CD4-positive, alpha-beta T cell (primary cell): ENCODE measurements at places on chromosomes 2 and 18.
A peak's percentile ranks its signal among the peaks of the same experiment; 100 is the strongest.

GRCh38 chr2:239763433-239764097 lies 261.6 kb downstream of the NDUFA10 start:
- DNase-seq: no peak

- DNase-seq: no peak
These were observed 58.9 kb upstream of the STON1 start for GRCh38 chr2:48471048-48471474.

DNA sequence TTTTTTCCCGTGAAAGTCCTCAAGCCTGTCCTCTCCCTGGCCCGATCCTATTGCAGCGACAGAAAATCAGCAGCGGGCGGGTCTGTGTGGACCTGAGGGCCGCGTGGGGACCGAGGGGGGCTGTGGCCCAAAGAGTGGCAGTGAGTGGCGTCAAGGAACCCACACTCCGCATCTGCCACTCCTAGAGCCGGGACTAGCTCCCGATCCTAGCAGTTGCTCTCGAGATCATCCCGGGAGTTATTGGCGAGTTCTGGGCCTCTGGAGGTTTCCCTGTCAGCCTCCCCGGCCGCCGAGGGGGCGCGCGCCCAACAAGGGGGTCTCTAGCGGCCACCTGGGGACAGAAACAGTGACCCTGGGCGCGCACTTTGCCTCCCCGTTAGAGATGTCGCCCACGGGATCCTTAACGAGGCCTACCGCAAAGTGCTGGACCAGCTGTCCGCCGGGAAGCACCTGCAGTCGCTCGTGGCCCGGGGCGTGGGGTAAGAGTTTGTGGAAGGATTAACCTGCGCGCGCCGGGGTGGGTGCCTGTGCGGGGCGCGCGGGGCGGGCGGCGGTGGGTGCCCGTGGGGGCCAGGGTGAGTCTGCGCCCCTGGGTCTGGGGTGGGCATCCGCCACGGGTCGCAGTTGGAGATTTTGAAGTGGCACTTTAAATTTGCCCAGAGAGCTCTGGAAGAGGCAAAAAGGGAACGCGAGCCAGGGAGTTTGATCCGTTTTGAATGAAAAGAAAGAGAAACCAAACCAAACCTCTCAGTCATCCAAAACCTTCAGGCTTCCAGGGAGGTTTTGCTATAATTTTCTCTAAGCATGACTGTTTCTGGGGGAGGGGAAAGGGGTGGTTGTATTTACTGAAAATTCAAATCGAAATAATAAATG lies 3.5 kb downstream of the ADCYAP1 start:
- DNase-seq: no peak

DNA sequence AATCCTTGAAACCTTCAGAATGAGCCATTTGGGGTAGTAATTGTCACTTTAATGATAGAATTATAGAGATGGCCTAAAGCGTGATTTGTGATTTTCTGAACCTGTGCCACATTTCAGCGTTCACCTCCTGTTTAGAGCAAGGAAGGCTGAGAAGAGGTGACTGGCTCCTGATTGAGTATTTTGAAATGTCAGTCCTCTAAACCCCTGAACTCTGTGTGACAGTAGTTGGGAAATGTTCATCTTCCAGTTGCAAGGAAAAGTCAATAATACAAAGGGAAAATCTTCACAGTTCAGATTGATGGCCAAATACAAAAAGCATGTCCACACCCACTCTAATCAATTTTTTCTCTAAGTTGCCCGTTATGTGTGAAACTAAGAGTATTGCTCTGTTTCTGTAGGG lies 305.2 kb downstream of the ARHGAP15 start:
- DNase-seq: no peak

DNA sequence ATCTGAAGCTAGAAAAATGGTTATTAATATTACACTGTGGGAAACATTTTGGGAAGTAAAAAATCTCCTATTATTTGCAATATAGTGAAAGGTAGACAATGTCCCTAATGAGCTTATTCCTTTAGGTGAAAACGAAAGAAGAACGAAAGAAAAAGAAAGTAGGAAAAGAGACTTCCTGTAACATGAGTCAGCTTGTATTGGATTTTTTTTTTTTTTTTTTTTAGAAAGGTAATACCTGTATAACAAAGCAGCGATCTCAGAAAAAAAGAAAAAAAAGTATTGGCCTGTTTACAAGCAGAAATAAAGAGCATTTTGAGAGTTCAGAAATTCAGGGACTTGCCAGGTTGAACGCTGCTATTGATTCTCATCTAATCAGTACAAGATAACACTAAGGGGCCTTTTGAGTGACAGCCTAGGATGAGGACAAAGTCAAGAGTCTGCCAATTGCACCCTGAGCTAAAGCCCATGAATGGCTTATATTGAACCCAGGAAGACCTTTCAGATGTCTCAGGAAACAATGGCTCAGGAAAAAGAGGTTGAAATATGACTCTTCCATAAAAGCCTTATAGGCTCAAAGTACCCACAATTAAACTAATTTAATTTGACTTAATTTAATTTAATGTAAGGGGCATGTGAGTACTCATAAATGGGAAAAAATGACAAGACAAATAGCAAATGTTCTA lies 615.6 kb upstream of the CDH2 start:
- DNase-seq: no peak

DNA sequence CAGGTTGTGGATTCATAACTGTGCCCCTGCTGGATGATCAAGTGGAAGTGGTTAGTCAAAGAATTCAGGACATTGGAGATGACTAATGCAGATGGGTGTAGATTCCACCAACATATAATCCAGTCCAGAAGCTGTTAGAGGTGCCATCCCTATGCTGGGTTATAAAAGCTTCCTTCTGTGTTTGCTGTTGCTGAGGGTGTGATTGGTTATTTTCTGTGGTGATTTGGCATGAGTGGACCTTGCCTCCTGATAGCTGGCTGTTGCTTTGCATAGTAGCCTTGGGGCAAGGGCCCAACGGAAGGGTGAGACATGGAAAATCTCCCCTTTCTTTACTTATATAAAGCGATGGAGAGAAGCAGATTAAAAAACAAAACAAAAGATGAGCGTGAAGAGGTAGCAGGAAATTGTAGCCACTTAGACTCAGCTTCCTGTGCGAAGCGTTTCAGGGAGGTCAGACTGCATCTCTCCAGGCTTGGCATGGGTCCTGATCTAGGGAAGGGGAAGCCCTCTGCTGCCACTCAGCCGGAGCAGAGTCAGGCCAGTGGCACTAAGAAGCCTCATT lies 190.4 kb downstream of the FMNL2 start:
- no peak for DNase-seq

DNA sequence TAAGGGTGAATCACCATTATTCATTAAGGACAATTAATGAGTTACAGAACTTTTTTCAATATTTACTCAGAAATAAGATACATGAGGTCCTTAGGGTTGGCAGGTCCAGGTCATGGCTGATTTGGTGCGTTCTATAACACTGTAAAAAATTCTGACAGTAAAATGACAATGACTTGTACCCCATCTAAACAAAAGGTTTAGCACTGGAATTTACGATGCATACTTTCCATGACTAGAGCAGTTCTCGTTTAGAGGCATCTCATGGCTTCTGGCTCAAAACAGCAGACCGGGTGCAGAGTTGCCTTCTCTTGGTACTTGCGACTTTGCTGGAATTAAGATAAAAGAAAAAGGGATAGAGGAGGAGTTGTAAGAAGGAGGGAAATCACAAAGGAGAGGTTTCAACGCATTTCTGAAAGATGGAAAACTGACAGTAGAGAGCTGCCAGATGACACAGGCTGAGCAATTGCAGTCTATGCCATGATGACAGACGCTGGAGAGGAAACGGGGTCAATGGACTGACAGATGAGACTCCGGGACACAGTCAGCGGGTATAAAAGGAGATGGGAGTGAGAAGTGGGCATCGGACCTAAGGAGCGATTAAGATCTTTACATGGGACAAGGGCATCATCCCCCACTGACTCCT lies 4.1 kb upstream of the CYS1 start:
- DNase-seq: no peak

DNA sequence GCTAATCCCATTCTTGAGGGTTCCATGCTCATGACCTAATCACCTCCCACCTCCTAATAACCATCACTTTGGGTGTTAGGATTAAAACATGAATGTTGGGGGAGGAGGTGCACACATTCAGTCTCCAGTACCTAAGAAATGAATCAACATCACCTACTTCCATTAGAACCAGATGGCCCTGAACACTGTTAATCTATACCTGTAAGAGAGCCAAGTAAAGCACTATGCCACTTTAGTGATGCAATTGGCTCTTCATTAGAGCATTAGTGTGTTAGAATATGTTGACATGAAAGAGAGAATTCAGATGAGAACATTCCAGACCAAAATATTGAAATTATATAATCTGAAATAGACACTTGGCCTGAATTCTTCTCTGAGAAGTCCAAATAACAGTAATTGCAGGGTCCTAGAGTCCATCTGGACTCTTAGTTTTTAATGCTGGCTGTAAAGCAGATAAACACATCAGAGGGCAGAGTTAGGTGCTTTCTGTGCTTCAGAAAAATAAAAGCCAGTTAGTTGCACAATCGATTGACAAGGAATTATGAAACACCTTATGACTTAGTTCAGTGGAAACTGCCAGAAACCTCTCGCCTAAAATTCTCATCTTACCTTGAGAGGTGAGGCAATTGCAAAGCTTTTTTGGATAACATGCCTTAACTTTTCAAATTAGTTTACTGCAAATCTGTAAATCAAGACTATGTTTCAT lies 923.7 kb downstream of the SLC4A3 start:
- DNase-seq: no peak

GRCh38 chr18:58186258-58186948 lies 142.4 kb downstream of the NEDD4L start:
- DNase-seq: no peak

DNA sequence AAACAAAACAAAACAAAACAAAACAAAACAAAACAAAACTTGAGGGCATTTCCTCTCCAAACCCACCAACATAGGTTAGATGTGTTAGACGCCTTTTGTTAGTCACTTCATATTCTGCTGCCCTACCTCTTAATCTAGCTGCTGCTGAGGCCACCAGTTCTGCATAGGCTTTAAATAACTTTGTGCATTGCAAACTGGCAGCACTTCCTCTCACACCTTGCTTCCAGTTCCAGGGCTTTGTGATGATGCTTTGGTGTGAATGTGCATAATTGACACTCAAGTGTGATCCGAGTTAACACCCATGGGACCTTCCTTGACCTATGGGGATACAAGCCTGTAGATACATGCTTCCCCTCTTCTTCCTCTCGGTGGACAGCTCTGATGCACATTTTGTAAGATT lies 2.3 kb upstream of the SERPINB11 start:
- no peak for DNase-seq

- no peak for DNase-seq
These were observed 244.6 kb upstream of the RND3 start for GRCh38 chr2:150732064-150732463.

- no peak for DNase-seq
These were observed 9.5 kb downstream of the BIN1 start for GRCh38 chr2:127097471-127097765.

DNA sequence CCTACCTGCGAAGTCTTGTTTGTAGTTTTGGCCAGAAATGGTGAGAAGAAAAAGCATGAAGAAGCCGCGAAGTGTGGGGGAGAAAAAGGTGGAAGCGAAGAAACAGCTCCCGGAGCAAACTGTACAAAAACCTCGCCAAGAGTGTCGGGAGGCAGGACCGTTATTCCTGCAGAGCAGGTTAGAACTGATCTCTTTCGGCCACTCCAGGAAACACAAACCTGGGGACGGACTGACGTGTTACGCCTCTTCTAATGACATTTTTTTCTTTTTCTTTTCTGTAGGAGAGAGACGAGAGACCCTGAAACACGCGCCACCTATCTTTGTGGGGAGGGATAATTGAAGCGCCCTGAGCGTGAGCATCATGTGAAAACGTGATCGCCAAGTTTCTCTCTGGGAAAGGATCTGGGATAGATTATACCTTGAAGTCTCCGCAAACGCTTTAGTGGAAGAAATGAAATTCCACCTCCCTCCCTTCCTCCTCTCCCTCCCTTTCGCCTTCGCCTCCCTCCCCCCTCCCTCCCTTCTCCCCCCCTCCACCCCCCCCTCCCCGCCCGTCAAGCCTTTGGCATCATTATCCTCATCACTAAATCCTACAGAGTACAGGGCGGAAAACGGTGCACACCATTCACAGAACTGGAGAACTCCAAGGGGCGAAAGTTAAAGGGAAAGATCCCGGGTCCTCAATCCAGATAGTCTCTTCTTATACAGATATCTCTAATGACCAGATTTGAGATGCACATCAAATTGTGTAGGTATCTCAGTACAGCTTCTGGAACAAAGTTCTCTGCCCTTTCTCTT lies at the start of gene ZEB2:
Gene ZEB2 (minus strand): TSS at position 186 of the 798 bp plus-strand sequence. CDS start 2,769 bp downstream, outside the sequence.
- DNase-seq: no peak

- no peak for DNase-seq
These were observed 6.3 kb downstream of the OST4 start for GRCh38 chr2:27065128-27065527.

DNA sequence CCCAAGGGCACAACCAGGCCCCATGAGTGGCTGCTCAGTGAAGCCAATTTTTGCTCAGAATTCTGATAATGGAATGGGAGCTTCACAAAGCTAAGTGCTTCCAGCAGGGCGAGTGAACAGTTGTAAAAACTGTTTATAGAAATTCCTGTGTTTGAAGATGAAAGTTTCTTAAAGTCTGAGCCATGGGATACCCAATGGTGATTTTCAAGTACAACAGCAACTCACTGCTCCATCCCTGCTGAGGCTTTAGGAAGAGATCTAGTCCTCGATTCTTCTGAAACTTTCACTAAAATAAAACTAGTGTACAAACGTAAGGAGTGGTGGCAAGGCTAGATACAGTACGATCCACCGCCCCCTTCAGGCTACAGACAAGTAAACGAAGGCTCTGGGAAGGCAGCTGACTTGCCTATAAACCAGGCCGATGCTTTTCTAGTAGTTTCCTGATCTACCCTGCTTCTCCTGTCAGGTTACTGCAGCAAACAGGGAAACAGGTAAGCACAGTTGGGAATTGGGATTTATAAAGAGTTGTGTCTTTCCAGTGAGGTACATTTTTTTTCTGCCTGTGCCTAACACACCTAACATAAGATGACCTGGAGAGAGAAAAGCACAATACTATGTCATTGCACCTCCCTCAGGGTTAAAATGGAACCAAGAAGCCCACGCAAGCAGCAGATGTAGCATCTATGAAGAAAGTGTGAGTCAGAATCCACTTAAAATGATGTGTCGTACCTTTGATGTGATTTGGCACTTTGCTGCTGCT lies 108.7 kb downstream of the UXS1 start:
- peak; percentile 40 for DNase-seq

DNA sequence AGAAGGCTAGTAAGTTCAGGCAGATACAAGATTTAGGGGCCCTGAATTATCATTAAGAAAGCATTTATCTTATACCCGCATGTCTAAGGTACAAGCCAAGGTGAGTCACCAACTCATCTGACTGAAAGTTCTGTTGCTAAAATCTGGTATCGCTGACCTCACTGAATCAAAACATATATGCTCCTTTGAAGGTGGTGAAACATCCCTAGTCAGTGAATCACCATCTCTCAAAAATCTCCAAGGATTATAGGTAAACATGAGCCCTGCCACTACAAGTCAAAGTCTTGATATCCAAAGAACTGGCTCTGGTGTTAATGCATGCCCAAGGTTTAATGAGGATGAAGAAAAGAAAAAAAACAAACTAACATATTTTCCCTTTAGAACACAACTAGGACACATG lies 43.5 kb downstream of the IRS1 start:
- DNase-seq: no peak
